ENCODE measurements at places on chromosomes 4 and X. TPM values are rescaled to one million over a fixed set of nuclear protein-coding genes. Genes with fewer than 3 reads are reported as not detected.

XAGE3 gene
- not detected for total RNA-seq

IL13RA2 gene
- total RNA-seq = 44.8 TPM

SPANXD gene
- not detected for total RNA-seq

MAGEC1 gene
- total RNA-seq = not detected

NDST3 gene
- not detected for total RNA-seq

PLXNB3 gene
- 6.1 TPM for total RNA-seq

KLHL13 gene
- 28.5 TPM for total RNA-seq

CLDN34 gene
- total RNA-seq = not detected
